ENCODE measurements at places on chromosomes 5 and 9.

- DNase-seq = no peak
Measured at GRCh38 chr5:169336242-169336641, 35.3 kb upstream of the SLIT3 start.

- no peak for DNase-seq
Measured at GRCh38 chr5:68246802-68247201, 31.2 kb downstream of the PIK3R1 start.

DNA sequence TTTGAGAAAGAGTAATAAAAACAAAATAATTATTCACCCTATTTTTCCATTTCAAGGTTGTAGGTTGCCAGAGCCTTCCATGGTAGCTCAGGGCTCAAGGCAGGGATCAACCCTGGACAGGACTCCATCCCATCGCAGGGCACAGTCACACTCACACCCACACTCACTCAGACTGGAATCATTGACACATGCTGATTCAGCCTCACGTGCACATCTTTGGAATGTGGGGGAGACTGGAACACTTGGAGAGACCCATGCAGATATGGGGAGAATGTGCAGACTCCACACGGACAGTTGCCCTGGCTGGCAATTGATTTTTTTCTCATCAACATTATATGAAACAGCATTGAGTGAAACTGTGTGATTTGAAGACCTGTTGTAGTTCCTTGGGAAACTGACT lies 234.1 kb downstream of the ADGRV1 start:
- no peak for DNase-seq

GRCh38 chr5:62717301-62717933 lies 138.8 kb downstream of the LRRC70 start:
- DNase-seq = no peak

- DNase-seq = no peak
Measured at GRCh38 chr5:3297853-3298252, 297.8 kb upstream of the IRX1 start.

DNA sequence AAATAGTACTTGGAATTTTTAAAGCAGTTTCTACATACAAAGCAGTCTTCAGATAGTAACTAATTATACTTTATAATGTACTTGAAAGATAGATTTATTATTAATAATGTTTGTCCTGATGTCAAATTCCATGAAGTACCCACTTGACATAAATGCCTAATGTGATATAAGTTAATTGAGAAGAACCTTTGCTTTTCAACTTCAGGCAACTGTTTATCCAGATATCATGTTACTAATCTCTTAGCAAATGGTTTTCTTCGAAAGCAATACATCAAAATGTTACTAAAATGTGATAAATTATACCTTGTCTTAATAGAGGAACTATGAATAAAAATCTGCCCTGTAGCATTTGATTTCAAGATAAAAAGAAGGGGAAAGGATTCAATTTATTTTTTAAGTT lies 146.8 kb upstream of the FBXL17 start:
- DNase-seq = no peak

GRCh38 chr9:125269014-125269397 lies 7.4 kb downstream of the GAPVD1 start:
- no peak for DNase-seq

GRCh38 chr5:21142791-21143190 lies 1154.8 kb upstream of the CDH18 start:
- DNase-seq = no peak

DNA sequence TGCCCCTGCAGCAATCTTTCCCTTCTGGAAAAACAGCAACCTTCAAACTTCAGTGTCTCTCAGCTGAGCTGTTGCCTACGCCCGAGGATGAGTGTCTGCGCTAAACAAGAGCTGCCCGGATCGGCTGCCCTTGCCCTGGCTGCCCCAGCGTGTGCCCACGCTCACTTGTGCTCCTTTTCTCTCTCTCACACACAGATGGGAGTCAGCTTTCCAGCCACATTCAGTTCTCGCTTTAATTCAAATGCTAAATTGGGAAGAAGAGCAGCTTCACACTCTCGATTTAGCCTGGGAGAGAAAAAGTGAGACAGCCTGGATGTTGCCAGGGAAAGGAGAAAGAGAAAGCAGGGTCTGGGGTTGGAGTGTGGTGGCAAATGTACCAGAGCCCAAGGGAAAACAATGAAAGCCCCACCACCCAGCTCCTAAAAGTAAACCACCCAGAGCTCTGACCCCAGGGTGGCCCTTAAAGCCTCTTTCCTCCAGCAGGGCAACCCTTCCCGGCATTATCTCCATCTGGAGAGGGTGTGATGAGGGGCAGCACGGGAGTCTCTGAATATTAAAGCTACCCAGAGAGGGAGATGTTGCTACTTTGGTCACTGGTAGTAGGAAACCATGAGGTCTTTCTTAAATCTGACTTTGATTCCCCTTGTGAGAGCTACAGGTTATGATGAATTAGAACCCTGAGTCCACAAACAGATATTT lies 9.9 kb upstream of the EGR1 start:
- DNase-seq = no peak

DNA sequence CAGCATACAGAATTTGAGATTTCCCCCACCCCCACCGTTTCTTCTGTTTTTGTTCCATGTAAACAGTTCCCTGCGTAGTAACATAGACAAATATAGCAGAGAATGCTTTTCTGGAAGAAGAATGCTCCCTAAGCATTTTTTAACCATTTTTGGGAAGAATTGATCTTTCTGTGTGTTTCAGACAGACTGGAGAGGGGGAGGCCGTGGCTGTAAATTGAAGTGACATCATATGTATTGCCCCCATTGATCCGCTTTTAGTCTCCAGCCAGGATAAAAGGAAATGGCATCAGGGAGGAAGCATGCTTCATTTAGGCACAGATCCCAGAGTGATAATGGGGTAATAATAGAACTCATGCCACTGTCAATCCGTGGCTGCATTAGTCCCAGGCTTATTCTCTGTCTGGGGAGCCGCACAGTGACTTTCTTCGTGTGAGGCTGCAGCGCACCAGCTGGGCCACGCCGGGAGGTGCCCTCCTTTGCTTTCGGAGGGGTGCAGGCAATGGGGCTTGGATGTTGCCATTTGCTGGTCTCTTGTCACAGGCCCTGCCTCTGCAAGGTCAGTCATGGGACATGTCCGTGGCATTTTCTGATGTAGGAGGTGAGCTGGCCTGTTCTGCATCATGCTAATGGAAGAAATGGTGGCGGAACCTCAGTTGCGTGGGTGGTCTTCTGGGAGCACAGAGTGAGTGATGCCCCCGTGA lies 261.5 kb downstream of the FANCC start:
- DNase-seq = no peak

- DNase-seq = no peak
Measured at GRCh38 chr9:8832386-8832785, 1032.8 kb upstream of the DMAC1 start.

- no peak for DNase-seq
Measured at GRCh38 chr5:146662229-146662628, 146.2 kb upstream of the GPR151 start.

DNA sequence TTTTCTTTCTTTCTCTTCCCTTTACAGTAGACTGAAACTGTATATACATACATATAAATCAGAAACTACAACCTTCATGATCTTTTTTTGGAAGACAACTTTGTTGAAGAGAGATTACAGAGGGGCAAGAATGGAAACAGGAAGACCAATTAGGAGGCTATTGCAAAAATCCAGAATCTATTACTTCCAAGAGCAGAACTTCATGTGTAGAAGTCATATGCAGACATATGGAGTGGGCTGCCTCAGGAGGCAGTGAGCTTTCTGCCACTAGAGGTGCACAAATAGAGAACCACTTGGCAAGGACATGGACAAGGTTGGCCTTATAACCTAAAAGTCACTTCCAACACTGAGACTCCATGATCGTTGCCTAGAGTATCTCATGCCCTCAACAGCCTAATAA lies 157.8 kb upstream of the NR4A3 start:
- DNase-seq = no peak

GRCh38 chr5:102778478-102778877 lies 23.4 kb downstream of the PAM start:
- no peak for DNase-seq

GRCh38 chr5:4572311-4573100 lies 567.6 kb upstream of the ADAMTS16 start:
- DNase-seq = no peak

GRCh38 chr5:123086376-123087055 lies 2.5 kb upstream of the PRDM6 start:
- no peak for DNase-seq

DNA sequence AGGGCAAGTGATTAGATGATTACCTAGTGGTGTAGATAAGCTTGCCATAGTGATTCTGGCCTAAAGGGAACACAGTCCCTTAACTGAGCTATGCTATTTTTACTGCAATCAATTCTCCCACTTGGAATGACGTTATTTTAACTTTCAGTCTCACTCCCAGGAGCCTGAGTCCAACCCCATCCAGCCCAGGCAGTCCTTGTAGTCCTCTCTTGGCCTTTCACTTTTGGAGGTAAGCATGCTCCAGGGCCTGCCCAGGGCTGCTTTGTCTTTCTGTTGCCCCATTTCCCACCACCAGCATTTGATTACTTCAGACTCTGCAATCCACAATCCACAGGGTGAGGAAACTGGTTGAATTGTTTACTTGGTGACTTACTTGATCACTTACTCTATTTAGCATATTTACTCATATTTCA lies 233.0 kb downstream of the CD180 start:
- no peak for DNase-seq

DNA sequence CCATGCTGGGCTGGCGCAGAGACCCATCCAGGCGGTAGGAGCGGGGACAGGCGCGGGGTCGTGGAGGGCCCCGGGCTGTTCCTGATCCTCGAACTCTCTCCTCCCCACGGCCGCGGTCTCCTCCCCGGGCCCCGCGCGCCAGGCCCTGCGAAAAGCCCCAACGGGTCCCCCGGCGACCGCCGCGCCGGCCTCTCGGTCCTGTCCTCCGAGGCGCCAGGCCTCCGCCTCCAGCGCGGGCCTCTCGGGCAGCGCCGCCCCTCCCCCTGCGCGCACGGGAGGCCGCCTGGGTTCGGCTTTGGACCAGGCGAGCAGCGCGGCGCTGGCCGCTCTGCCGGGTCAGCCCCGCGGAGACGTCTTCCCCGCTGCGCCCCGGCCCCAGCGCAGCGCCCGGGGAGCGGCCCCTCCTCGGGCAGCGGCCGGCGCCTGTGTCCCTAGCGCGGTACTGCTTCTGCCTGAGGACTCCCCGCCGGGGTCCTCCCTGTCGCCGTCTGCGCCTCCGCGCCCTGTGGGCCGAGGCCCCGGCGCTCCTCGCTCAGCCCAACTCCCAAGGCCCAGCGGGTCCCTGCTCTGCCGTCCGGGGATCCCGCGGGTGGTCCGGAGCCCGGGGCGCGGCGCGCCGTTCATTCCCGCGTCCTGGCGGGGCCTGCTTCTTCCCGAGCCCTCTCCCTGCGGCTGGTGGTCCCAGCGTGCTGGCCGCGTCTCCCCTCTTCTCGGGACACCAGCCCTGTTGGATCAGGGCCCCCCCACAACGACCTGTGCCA lies 13.4 kb downstream of the COL23A1 start:
- no peak for DNase-seq

Data from HL-60 (cell line).